ENCODE measurements at places on chromosomes 13 and 19.
A peak's percentile ranks its signal among the peaks of the same experiment; 100 is the strongest.

DNA sequence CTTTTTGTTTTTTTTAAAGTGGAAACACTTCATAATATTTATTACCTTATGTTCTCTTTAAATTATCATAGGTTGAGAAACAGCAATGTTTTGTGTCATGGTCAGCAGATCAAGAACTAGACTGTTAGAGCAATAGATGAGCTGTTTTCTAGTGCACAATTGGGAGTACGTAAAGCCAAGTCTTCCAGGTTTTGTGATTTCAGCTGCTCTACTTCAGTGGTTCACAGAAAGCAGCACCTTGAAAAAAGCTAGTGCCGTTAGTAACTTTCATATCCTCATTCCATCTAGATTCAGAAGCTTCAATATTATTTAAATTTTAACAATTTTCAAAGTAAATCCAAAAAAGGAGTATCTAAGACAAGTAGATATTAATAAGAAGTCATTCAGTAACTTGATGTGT, 1.9 kb downstream of the GPR18 start:
- H3K27ac ChIP-seq: peak overlapping the region; percentile 78
- no peak for DNase-seq
- peaks cover 18% of the 10 kb centered on the region for H3K4me1 ChIP-seq
- H3K4me3 ChIP-seq: peak overlapping the region; percentile 78

- H3K27me3 ChIP-seq: no peaks in the 10 kb centered on the region
- peaks cover 27% of the 10 kb centered on the region for H3K36me3 ChIP-seq
- peak; percentile 60 for DNase-seq
Observed at GRCh38 chr19:41871573-41872383, 5.3 kb upstream of the CD79A start.

DNA sequence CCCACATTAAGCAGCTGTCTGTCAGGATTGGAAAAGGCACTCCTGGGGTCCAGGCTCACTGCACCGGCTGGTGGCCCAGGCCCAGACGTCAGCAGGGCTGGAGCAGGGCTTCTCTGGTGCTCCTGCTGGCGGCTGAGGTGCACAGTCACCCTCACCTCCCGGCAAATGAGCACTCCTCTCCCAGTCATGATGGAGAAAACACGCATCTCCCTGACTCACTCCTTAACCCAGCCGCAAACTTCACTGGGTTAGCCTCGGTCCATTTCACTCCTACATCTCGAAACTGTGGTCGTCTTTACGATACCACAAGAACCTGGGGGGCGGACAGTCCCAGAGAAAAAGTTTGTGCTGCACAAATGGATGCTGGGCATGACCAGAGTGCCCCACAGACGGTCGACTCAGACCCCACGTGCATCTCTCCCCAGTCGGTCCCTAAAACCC, 3.3 kb upstream of the RASA3 start:
- peaks cover 33% of the 10 kb centered on the region for H3K4me1 ChIP-seq
- DNase-seq: no peak
- H3K36me3 ChIP-seq: no peaks in the 10 kb centered on the region
- no peaks in the 10 kb centered on the region for H3K27me3 ChIP-seq

DNA sequence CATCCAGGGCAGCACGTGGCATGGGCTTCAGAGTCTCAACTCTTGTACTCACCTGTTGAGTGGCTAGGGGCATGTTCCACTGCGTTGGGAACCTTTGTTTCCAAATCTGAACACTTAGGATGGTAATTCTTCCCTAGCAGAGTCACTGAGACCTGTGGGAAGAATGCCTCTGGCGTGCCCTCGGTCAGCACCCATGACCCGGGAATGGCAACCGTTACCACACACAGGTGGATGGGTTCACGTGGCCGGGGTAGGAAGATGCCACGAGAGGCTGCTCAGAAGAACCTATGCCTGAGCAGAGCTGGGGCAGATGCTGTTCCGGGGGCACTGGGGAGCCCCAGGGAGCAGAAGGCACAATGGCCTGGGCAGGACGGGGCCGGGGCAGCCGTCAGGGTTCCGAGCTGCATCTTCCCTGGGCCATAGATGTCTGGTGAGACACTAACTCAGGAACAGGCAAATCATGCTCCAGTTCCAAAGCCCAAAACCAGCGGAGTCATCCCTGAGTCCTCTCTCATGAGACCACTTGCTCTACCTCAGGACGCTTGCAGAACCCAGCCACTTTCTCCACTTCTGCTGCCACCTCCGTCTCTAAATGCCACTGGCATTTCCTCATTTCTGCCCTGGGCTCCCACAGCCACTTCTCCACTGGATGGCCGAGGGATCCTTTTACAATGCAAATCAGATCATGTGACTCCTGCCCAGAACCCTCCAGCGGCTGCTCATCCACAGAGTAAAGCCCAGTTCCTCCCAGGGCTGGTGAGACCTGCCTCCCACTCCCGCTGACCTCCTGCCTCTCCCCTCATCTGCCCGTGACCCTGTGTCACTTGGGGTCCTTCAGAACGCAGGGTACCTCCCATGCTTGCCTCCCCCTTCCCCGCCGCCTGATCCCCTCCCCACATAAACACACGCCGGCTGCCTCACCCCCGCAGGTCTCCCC, 36.7 kb downstream of the FAM124A start:
- no peaks in the 10 kb centered on the region for H3K4me1 ChIP-seq
- no peaks in the 10 kb centered on the region for H3K36me3 ChIP-seq
- DNase-seq: no peak
- no peak overlapping the region for H3K27ac ChIP-seq
- no peaks in the 10 kb centered on the region for H3K27me3 ChIP-seq

- H3K4me3 ChIP-seq: no peak overlapping the region
- no peaks in the 10 kb centered on the region for H3K4me1 ChIP-seq
- DNase-seq: peak; percentile 65
- no peaks in the 10 kb centered on the region for H3K36me3 ChIP-seq
- H3K27me3 ChIP-seq: no peaks in the 10 kb centered on the region
- H3K27ac ChIP-seq: no peak overlapping the region
Observed at GRCh38 chr19:56252699-56253422, 19.7 kb upstream of the EDDM13 start.

- no peak for DNase-seq
- peaks cover 22% of the 10 kb centered on the region for H3K4me1 ChIP-seq
- H3K27ac ChIP-seq: no peak overlapping the region
- no peak overlapping the region for H3K4me3 ChIP-seq
- no peaks in the 10 kb centered on the region for H3K27me3 ChIP-seq
- H3K36me3 ChIP-seq: peaks cover 58% of the 10 kb centered on the region
Observed at GRCh38 chr19:883661-884211, 9.3 kb downstream of the MED16 start.

DNA sequence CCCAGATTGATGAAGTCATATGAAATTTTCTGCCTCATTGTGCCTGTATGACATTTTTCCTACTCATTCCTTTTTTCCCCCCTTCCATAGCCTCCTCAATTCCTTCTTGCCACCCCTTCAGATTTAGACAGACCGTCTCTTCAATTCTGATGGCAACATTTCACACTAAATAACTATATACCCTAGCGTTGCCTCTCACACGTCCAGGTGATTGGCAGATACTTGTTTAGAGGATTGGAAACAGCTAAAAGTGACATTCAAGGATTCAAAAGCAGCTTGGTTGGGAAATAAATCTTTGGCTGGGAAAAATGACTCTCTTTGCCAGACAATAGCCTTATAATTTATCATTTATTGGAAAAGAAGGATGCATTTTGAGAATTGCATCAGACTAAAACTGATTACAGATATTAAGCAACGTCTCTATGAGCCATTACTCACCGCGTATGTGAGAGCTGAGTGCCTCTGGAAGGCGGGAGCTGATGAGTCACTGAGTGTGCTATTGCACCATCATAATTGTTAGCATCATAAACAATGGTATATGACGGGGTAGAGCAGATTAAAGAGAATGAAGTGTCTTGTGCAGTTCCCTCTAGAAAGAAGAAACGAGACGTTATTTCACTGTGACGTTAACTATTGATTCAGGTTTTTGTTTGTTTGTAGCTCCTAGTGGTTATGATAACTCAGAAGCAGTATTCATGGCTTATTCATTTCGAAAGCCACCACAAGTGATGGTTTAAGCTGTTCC, 61.1 kb upstream of the FAM216B start:
- H3K4me1 ChIP-seq: no peaks in the 10 kb centered on the region
- H3K27me3 ChIP-seq: no peaks in the 10 kb centered on the region
- H3K36me3 ChIP-seq: no peaks in the 10 kb centered on the region
- H3K27ac ChIP-seq: no peak overlapping the region
- DNase-seq: no peak

DNA sequence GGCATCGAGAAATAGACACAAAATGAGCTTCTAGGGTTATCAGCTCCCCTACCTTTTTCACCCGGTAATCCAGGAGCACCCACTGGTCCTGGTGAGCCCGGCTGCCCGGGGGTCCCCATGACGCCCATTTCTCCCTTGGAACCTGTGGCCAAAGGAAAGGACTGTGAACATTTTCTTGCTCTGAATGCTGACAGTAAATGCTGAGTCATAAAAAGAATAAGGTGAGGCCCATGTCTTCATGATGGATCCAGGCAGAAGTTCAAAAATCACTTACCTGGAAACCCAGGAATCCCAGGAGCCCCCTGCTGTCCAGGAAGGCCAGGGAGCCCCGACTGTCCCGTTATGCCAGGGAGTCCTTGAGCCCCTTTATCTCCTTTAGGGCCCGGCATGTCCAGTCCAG, 129.2 kb downstream of the COL4A1 start:
- H3K27ac ChIP-seq: no peak overlapping the region
- H3K36me3 ChIP-seq: no peaks in the 10 kb centered on the region
- DNase-seq: no peak

- no peaks in the 10 kb centered on the region for H3K27me3 ChIP-seq
- no peak overlapping the region for H3K27ac ChIP-seq
- H3K4me1 ChIP-seq: no peaks in the 10 kb centered on the region
- H3K36me3 ChIP-seq: no peaks in the 10 kb centered on the region
- H3K4me3 ChIP-seq: no peak overlapping the region
Observed at GRCh38 chr13:38941353-38941945, 49.2 kb downstream of the STOML3 start.

- DNase-seq: no peak
- no peaks in the 10 kb centered on the region for H3K36me3 ChIP-seq
- H3K27ac ChIP-seq: no peak overlapping the region
- no peaks in the 10 kb centered on the region for H3K4me1 ChIP-seq
- no peaks in the 10 kb centered on the region for H3K27me3 ChIP-seq
- no peak overlapping the region for H3K4me3 ChIP-seq
Observed at GRCh38 chr13:36251526-36251925, 37.2 kb upstream of the SOHLH2 start.

DNA sequence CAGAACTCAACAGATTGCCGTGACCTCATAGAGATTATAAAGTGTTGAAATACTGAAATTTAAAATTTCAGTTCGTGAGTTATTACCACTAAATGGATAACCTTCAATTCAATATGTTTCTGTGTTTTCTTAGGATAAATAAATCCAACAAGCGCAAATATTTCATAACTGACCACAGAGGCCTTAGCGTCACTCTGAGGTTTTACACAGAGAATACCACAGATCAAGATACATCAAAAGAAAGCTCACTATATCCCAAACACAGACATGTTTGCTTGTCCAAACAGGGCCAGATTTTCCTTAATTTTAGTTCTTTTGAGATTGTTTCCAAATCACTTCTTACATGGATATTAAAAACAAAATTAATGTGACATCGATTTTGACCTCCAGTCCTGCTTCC, 235.8 kb downstream of the EFNB2 start:
- H3K27ac ChIP-seq: no peak overlapping the region
- H3K27me3 ChIP-seq: no peaks in the 10 kb centered on the region
- no peaks in the 10 kb centered on the region for H3K36me3 ChIP-seq
- no peaks in the 10 kb centered on the region for H3K4me1 ChIP-seq

DNA sequence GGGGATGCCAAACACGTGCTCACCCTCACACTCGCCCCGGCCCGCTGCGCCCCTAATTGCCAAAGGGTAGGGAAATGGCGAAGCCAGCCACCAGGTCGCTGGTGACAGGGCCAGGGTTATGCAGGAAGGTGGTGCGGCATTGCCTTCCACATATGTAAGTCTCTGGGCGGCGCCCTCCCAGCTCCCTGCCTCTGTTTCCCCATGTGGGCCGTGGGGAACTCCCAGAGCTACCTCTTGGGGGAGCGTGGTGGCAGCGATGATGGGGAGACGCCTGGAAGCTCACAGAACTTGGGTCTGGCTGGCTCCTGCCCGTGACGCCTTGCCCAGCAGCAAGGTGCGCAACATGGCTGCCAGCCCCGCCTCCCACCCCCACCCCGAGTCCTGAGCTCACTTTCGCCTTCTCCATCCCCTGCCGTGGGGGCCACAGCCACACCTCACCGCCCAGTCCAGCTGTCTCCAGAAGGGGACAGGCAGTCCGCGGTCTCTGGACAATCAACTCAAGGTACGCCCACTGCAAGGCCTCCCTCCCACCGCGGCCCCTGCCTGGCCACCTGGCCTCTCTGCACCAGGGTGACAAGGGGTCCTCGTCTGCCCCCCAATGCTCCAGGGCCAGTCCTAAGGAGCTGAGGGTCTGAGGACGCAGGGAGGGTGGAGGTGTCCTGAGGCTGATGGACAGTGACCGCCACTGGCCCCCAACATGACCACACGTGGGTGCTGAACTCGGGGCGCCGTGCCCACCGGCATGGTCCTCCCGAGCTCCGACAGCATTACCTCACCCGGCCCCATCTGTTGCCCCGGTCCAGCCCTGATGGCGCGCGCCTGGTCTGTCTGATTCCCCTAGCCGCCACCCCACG, 6.6 kb downstream of the C19orf25 start:
- H3K4me1 ChIP-seq: peaks cover 49% of the 10 kb centered on the region
- H3K27me3 ChIP-seq: peaks cover 17% of the 10 kb centered on the region
- peaks cover 2% of the 10 kb centered on the region for H3K36me3 ChIP-seq
- H3K4me3 ChIP-seq: no peak overlapping the region

- H3K27ac ChIP-seq: no peak overlapping the region
- H3K27me3 ChIP-seq: peaks cover 15% of the 10 kb centered on the region
- no peak overlapping the region for H3K4me3 ChIP-seq
Observed at GRCh38 chr13:113148940-113149503, 9.4 kb upstream of the PROZ start.

GRCh38 chr19:40601134-40601974, at the start of gene LTBP4:
TSS of gene LTBP4 (plus strand) at chr19:40601369. CDS start at chr19:40601388, 19 bp downstream.
- DNase-seq: peak; percentile 61
- H3K36me3 ChIP-seq: no peaks in the 10 kb centered on the region
- no peak within 1 kb of the TSS for H3K27ac ChIP-seq
- no peak within 1 kb of the TSS for H3K4me3 ChIP-seq
- H3K27me3 ChIP-seq: peaks cover 54% of the 10 kb centered on the region

DNA sequence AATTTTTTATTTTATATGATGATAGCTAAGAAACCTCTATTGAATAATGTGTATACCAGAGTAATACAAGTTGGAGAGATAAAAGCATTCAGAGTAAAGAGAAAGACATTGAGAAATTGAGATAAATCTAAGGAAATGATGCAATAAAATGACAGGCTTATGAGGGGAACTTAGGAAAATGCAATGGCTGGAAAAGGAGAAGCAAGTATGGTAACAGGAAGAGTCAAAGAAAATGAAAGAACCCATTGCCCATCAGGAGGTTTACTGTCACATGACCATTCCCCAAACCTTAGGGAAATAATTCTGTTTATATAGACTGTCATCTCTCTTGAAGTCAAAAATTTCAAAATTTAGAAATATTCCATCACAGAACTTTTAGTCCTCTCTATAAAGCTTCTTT, 808.0 kb upstream of the PRR20A start:
- no peaks in the 10 kb centered on the region for H3K4me1 ChIP-seq
- H3K36me3 ChIP-seq: no peaks in the 10 kb centered on the region
- no peaks in the 10 kb centered on the region for H3K27me3 ChIP-seq
- no peak overlapping the region for H3K4me3 ChIP-seq
- no peak for DNase-seq
- H3K27ac ChIP-seq: no peak overlapping the region

Data from natural killer cell (primary cell).